Astrocyte of the hippocampus (primary cell): ENCODE measurements at places on chromosomes 1 and 21.

GRCh38 chr1:81340239-81340638 is 460.5 kb upstream of the ADGRL2 start:
- no peak for DNase-seq

GRCh38 chr1:41160498-41161110 is 81.5 kb downstream of the SCMH1 start:
- no peak for DNase-seq

- DNase-seq, result no peak
These were observed 303.6 kb downstream of the BARHL2 start for GRCh38 chr1:90413519-90413918.

- DNase-seq, result no peak
These were observed 55.1 kb upstream of the CR2 start for GRCh38 chr1:207398986-207399385.

DNA sequence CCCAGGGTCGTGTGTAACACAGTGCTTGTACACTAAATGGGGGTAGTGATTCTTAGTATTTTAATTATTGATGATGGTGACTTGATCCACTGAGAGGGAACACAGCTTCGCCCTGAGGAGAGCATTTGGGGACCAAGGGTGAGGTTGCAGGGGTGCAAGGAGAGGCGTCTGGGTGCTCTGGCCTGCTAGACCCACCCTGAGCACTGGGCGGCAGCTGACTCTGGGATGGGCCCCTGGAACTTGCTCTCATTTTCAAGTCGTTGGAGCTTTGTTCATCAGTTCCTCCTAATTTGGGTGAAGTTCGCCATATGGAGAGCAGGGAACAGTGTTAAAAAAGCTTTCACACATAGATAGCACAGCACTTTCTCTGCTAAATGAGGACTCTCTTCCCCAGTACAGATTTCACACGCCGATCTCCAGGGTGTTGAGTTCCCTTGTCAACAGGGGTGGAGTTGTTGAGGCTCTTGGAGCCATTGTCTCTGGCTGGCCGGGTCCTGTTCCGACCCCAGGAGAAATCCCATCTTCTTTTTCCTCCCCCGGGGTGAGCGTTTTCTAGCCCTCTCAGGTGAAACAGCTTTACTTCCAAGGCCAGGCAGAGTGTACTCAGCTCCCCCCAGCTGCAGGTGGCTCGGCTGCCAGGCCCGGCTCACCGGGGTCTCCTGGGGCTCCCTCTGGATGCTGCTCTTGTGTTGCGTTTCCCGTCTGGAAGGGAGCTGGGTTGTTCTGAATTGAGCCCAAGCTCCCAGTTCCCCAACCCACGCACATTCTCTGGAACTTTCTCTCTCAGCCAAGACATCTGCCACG is 367.4 kb downstream of the RPS6KC1 start:
- DNase-seq, result no peak

- DNase-seq, result no peak
These were observed 5.0 kb upstream of the SHCBP1L start for GRCh38 chr1:182957902-182958395.

DNA sequence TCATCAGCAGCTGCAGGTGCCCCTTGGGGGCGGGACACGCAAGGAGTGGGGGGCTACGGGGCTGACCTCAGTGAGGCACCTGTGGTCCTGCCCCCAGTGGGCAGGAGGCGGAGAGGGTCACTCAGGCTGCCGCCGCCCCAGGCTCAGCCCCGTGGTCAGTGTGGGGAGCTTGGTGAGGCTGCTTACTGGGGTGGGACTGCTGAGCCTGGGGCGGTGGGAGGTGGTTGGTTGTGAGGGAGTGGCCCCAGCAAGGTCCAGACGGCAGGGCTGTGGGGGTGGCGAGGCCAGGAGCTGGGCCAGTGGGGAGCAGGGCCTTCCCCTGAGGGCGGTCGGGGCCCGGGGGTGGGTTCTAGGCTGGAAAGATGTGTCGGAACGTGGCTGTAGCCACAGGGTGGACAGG is 14.3 kb downstream of the PFKL start:
- DNase-seq, result no peak

- DNase-seq, result no peak
These were observed 4.6 kb downstream of the SLC26A9 start for GRCh38 chr1:205938682-205939081.

DNA sequence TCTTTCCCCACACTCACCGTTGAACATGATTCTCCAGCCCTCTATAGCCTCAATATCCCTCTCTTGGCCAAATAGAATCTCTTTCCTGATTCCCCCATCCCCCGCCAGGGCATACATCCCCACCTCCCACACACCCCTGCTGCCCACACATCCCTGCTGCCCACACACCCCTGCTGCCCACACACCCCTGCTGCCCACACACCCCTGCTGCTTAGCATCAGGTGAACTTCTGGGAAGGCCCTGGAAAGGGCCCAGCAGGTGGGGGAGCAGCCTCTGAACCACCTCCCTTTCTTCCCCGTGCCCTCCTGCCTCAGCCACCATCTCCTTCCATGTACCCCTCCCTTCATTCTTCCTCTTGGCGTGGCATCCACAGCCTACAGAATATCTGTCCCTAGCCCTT is 15.9 kb upstream of the IFNLR1 start:
- no peak for DNase-seq

- no peak for DNase-seq
These were observed 4.1 kb downstream of the ARMH1 start for GRCh38 chr1:44678626-44679025.

- DNase-seq, result peak; percentile 96
These were observed 492.6 kb downstream of the KCNT2 start for GRCh38 chr1:196115646-196116045.

DNA sequence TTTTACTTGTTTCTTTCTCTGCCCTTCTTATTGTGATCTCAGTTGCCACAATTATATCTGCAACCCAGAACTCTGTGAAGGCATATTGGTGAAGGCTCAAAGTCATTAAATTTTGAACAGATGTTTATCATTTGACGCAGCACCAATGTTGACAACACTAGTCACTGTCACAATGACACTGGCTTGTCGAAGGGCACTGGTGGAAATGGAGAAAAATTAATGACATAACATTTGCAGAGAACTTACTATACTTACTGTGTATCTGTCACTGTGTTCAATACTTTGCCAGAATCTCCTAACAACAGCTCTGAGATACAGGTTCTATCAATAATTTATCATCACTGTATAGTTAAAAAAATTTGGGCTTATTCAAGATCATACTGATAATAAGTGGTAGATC is 1213.7 kb downstream of the NCAM2 start:
- DNase-seq, result no peak

DNA sequence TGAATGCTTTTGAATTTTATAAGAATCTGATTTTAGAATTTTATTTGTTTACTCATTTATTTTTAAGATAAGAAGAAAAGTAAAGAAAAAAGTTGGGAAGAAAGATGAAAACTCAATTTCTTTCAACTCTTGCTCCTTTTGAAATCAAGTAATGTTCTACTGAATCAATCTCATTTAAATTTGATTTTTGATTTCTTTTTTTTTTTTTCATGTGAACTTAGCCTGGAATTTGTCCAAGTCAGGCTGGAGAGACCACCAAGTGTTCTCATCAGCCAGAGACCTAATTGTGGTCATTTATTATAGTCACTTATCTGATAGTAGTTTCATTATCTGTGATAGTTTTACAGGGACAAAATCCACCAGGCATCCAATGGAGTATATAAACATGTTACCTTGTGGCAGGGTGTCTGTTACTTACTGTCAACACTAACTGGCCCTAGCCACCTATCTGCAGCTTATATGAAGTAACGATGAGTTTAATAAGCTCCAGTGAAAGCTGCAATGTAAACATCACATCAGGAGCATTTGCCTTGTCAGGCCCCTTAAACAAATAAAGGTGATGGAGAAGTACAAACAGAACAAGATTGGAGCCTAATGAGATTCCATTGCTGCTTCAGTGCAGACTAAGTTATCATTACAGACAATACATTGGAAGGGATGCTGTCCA is 39.2 kb downstream of the HLX start:
- no peak for DNase-seq

DNA sequence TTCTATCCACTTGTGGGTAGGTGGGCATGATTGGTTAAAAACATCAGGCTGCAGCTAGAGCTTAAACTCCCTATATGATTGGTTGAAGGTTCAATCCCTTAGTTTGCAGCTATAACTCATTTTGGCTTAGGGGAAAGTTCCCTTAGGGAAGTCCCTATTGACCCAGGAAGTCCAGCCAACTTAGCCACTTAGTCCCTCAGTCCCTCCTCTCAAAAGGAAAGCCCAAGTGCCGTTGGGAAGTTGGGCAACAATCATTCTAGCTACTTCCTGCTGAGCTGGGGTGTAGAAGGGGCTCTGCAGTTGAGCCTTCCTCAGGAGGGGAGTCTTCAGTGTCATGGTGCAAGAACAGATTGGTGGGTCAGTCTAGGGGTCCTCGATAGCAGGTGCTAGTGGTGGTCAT is 12.2 kb downstream of the MSTO1 start:
- no peak for DNase-seq

DNA sequence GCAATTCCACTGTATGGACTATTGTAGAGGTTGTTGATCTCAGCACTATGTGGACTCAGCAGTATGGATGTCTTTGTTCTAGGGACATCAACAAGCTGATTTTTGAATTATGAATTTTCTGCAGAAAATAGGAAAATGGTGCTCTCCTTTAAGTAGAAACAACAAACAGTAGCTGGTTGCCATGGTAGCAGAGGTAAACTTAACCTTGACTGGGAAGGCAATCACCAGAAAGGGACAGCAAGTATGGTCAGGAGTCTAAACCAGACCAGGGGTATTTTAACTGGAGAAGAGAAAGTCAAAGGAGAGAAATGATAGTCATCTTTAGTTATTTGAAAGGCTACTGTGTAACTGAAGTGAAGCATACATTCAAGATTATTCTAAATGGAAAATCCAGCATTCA is 22.3 kb downstream of the WLS start:
- peak; percentile 40 for DNase-seq

DNA sequence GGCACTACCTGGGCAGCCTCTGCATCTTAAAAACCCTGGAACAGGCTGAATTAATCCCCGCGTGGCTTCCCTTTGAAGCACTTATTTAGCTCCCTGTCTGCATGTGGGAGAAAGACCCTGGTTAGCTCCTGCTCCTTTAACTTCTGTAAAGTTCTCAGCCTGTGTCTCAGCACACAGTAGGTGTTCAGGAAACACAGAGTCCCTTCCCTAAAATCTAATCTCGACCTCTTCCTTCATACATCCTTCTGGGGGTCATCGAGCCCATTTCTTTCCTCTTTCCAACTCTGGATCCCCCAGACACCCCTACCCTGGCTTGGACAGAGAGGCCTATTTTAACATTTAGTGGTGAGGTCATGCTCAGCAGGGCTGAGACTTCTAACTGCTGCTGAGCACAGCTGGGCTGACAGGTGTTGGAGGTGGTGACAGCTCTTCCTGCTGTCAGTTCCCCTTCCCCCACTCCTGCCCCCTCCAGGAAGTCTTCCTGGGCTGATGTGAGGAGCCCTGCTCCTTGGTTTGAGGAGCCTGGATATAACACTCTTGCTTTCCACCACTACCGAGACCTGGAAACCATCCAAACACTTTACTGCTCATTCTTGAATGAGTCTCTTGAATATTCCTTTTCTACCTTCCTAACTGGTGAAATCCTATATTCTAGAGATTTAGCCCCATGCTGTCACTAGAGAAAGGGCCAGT is 5.3 kb downstream of the E2F2 start:
- DNase-seq, result no peak

DNA sequence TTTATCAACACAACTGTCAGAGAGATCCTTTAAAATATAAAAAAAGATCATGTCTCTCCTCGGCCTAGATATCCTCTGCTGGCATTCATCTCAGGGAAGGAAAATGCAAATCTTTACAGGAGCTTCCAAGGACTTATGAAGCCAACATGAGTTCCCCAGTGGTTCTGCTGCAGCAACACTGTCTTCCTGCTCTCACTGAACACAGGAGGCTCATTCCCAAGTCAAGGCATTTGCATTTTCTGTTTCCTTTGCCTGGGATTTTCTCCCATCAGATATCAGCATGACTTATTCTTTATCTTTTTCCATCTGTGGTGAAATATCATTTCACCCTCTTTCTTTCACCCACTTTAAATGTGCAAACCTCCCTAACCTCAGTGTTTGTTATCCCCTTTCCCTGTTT is 513.8 kb upstream of the ZP4 start:
- peak; percentile 47 for DNase-seq

DNA sequence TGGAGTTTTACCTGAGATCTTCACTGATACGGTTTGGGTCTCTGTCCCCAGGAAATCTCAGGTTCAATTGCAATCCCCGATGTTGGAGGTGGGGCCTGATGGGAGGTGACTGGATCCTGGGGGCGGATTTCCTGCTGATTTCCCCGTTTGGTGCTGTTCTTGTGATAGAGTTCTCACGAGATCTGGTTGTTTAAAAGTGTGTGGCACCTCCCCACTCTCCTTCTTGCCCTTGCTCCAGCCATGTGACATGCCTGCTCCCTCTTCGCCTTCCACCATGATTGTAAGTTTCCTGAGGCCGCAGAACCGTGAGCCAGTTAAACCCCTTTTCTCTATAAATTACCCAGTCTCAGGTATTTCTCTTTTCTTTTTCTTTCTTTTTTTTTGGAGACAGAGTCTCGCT is 126.4 kb upstream of the SLC45A1 start:
- DNase-seq, result no peak

DNA sequence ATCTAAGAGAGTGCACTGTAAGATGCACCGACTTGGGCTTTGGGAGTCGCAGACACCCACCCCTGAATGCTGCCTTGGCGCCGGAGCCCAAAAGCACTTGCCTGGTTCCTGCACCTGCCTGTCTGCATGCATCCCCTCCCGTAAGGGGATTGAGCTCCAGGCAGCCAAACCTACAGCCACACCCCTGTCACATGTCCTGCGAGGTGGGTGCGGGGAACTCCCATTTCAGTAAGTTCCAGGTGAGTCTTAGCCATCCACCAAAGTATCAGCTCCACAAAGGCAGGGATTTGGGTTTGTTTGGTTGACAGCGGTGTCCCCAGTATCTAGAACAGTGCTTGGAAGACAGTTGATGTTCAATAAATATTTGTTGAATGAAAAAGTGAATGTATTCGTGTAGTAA is 31.5 kb upstream of the MAP10 start:
- no peak for DNase-seq

DNA sequence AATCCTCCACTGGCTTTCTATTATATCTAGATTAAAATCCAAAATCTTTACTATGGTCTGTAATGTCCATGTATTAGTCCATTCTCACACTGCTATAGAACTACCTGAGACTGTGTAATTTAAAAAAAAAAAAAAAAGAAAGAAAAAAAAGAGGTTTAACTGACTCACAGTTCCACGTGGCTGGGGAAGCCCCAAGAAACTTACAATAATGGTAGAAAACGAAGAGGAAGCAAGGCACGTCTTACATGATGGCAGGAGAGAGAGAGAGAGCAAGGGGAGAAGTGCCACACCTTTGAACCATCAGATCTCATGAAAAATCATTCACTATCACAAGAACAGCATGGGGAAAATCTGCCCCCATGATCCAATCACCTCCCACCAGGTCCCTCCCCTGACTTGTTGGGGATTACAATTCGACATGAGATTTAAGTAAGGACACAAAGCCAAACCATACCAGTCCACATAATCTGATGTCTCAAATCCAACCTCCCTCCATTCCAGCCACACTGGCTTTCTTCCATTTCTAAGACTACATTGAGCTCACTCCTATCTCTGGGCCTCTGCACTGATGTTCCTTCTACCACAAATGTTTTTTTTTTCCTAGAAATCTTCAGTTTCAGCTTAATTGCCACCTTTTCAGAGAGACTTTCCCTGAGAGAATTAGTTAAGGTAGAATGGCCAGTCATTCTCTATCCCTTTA is 92.4 kb downstream of the EIF4G3 start:
- DNase-seq, result no peak

GRCh38 chr21:45655124-45655523 is 11.6 kb downstream of the PCBP3 start:
- DNase-seq, result no peak
